ENCODE measurements at places on chromosomes 1 and 21. TPM values are rescaled to one million over a fixed set of nuclear protein-coding genes. Genes with fewer than 3 reads are reported as not detected.

Gene SPATA1
- total RNA-seq: 1.4 TPM

Gene OR10K1
- not detected for total RNA-seq

Gene KCNJ9
- total RNA-seq: not detected

Gene NR5A2
- 0.39 TPM for total RNA-seq

Gene MSH4
- total RNA-seq: 0.34 TPM

Gene DPT
- not detected for total RNA-seq

Gene TOR1AIP1
- total RNA-seq: 39.6 TPM

Gene RYR2
- 0.19 TPM for total RNA-seq

Gene ZNF436
- total RNA-seq: 13.0 TPM

Gene SDC3
- total RNA-seq: 135 TPM

Gene C1orf141
- total RNA-seq: not detected

Gene OLFML3
- total RNA-seq: 26.7 TPM

Gene CIART
- total RNA-seq: 6.3 TPM

Gene GATAD2B
- 48.4 TPM for total RNA-seq

Gene ADORA1
- 5.7 TPM for total RNA-seq

Gene SLC30A10
- total RNA-seq: not detected

Gene NTMT2
- 0.43 TPM for total RNA-seq

Gene OPRD1
- 0.79 TPM for total RNA-seq

Gene KCNN3
- 0.66 TPM for total RNA-seq

Gene DCDC2B
- not detected for total RNA-seq

Gene UBQLN4
- 33.5 TPM for total RNA-seq

Gene SLC45A1
- 0.95 TPM for total RNA-seq

Gene NMNAT2
- 0.50 TPM for total RNA-seq

Gene S100A7
- total RNA-seq: not detected

Gene ZMYND12
- 0.23 TPM for total RNA-seq

Gene EDN2
- total RNA-seq: not detected

Gene PDIK1L
- total RNA-seq: 3.1 TPM

Gene LELP1
- total RNA-seq: not detected

Gene LRRN2
- 5.9 TPM for total RNA-seq

Gene PCP4
- total RNA-seq: not detected

Gene NPHS2
- not detected for total RNA-seq

Gene SHISAL2A
- total RNA-seq: not detected

Gene TDRD5
- total RNA-seq: not detected

Gene GCLM
- total RNA-seq: 27.5 TPM

Gene DISP1
- total RNA-seq: 4.1 TPM

Gene TTLL10
- not detected for total RNA-seq

Gene PTGFR
- 0.36 TPM for total RNA-seq

Gene ADGRB2
- total RNA-seq: 25.1 TPM

Gene CAPN8
- not detected for total RNA-seq

Gene MAGI3
- total RNA-seq: 15.1 TPM

Gene DNAJC28
- total RNA-seq: 2.1 TPM

Gene IL19
- total RNA-seq: not detected

Gene CRABP2
- total RNA-seq: 278 TPM

Gene RTCA
- total RNA-seq: 73.9 TPM

Gene TACSTD2
- total RNA-seq: 3.0 TPM

Gene KRTAP11-1
- not detected for total RNA-seq

Gene LCE1E
- not detected for total RNA-seq

Gene PADI4
- total RNA-seq: not detected

Gene NBPF4
- total RNA-seq: not detected

Gene CCDC27
- not detected for total RNA-seq

Gene HHAT
- total RNA-seq: 12.0 TPM

Gene IGSF3
- 11.7 TPM for total RNA-seq

Gene AMPD1
- total RNA-seq: not detected

Gene DRAXIN
- 0.79 TPM for total RNA-seq

Gene OR10Z1
- not detected for total RNA-seq

Gene TCEA3
- total RNA-seq: 3.3 TPM

Gene WNT4
- 0.91 TPM for total RNA-seq

Gene UBASH3A
- not detected for total RNA-seq

Gene BTBD8
- 1.4 TPM for total RNA-seq

Data from astrocyte (in vitro differentiated cells and primary cell).